ENCODE measurements at places on chromosomes 16 and 17. TPM values are rescaled to one million over a fixed set of nuclear protein-coding genes. Genes with fewer than 3 reads are reported as not detected.

Gene TMEM238L
- not detected for total RNA-seq

Gene CETP
- total RNA-seq: not detected

Gene ZFPM1
- 1.4 TPM for total RNA-seq

Gene SYNGR3
- total RNA-seq: 21.8 TPM

Gene IL21R
- total RNA-seq: 6.6 TPM

Gene KCNH4
- total RNA-seq: not detected

Gene PLLP
- 0.55 TPM for total RNA-seq

Gene ASGR1
- 0.86 TPM for total RNA-seq

Gene TBX4
- 1.0 TPM for total RNA-seq

Gene HYDIN
- total RNA-seq: not detected

Gene INCA1
- total RNA-seq: 0.88 TPM

Gene MEFV
- total RNA-seq: 0.29 TPM

Gene CPNE7
- total RNA-seq: 4.7 TPM

Gene CYB5D1
- total RNA-seq: 15.7 TPM

Data from A172 (cell line).